ENCODE measurements at places on chromosomes 2 and 18.

DNA sequence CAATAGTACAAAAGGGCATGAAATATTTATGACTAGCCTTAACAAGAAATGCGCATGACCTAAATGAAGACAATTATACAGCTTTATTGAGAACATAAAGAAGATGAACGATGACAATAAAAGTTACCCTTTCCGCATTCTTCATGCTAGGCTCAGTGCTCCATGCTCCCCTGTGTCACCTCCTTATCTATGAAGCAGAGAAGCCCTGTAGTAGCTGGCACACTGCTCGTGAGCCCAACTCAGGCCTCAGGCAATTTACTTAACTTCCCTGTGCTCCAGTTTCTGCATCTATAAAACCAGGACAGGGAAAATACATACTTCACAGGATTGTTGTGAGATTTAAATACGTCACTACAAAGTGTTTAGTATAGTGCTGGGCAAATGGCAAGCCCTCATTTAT lies 34.5 kb upstream of the NABP1 start:
- no peak for DNase-seq

DNA sequence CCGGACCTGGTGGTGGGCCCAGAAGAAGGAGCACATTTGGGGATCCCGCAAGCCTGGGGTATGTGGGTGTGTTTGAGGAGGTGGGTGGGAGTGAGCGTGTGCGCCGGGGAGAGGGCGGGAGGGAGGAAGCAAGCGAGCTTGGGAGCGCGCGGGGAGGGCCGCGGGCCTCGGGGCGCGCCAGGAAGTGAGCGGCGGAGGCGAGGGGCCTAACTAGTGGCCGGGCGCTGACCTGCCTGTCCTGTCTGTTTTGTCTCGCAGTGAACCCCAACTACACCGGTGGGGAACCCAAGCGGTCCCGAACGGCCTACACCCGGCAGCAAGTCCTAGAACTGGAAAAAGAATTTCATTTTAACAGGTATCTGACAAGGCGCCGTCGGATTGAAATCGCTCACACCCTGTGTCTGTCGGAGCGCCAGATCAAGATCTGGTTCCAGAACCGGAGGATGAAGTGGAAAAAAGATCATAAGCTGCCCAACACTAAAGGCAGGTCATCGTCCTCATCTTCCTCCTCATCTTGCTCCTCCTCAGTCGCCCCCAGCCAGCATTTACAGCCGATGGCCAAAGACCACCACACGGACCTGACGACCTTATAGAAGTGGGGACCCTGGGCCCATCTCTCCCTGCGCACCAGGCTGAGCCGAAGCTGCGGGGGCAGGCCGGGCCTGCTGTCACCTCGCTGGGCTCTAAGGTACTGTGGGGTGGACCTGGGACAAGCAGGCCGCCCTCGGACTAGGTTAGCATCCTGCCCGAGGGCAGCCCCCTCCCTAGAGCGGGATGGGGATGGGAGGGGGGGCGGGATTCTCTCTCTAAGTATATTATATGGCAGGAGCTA lies 1.2 kb downstream of the HOXD4 start:
- no peak for DNase-seq

DNA sequence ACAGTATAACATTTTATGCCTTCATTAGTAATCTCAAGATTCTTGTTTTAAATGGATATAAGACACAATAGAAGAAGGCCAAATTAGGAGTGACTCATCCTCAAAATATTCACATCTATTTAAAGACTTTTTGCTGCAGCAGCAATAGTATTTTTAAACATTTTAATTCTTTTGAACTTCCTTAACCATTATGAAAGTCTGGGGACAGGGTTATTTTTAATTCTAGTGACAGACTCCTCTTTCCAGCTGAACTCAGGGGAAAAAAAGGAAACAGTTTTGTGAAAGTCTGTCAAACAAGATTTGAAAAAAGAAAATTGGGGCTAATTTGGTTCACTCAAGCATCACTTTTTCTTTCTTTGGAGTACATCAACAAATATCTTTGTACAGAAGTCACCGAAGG lies 541.8 kb downstream of the NUP35 start:
- no peak for DNase-seq

- no peak for DNase-seq
Measured at GRCh38 chr18:13246591-13246990, 28.0 kb downstream of the LDLRAD4 start.

DNA sequence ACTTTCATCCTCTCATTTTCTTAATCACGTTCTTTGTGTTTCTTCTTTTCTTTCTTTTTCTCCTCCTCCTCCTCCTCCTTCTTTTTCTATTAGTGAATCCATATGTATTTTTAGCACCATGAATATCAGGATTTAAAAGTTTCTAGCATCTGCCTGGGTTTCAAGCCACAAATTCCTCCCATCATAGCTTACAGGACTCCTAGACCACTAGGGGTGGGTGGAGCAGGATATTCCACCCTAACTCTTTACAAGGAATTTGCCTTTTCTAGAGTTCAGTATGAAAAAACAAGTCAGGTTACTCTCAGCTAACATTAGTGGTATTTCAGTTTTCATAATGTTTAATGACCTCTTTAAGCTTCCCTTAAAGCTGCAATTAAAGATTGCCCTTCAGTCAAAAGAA lies 19.1 kb upstream of the LRRTM1 start:
- no peak for DNase-seq

DNA sequence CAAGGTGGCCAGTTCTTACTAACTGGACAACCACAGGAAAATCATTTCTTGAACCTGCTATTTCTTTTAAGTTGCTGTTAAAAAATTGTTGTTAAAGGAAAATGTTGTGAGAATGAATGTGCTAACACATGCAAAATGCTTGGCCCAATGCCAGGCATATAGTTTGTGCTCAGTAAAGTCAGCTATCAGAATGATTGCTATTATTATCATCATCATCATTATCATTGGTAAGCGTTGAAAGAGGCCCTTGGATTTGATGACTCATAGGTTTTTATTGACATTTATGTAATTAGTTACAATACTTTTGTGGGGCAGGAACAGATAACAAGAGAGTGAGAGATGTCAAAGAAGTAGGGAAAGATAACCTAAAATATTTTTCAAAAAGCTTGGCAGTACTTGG lies 394.2 kb upstream of the ZEB2 start:
- no peak for DNase-seq

DNA sequence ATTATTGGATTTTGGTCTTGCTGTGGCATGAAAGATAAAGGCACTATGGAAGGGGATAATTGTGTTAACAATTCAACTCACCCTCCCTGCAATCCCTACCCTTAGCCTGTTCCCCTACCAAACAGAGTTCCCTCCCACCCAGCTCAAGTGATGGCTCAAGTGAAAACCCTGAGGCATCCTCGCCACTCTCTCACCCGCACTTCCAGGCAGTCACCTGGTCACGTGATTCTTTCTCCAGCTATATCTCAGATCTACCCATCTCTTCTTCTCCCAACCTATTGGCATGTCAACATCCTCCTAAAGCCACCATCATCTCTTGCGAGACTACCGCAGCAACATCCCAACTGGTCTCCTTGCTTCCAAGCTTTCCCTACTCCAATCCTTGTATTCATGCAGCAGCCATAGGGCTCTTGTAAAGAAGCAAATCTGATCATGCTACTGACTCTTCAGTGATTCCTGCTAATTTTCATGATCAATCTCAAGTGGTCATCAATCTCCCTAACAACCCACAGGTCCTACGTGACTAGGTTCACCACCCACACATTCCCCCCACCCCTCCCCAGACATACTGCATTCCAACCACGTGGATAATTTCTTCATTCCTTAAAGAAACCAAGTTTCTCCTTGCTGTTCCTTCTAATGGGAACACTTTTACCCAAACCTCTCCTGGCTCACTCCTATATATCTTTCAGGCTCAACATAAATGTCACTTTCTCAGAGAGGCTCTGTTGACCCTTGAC lies 66.7 kb downstream of the MBD2 start:
- DNase-seq = no peak

- no peak for DNase-seq
Measured at GRCh38 chr2:46925474-46926351, 10.1 kb upstream of the MCFD2 start.

- no peak for DNase-seq
Measured at GRCh38 chr18:70688286-70688685, 399.4 kb downstream of the SOCS6 start.

DNA sequence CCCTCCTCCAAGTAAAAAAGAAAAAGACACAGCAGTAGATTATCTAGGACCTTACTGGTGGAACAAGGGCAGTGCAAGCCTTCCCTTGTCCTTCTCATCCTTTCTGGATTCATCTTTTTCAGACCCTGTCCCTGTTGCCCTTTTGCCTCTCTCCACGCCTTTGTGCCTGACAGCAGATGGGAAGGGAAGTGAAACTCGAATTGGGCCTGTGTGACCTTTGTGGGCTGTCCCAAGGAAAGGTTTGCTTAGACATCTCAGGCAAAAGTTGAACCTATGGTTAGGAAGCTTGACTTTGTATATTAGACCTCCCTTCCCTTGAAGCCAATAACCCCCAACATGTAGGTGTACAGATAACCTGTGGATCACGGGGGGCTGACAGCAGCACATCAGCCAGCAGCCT lies 185.3 kb downstream of the PRKCE start:
- DNase-seq = no peak

GRCh38 chr2:20434588-20435294 lies 12.1 kb upstream of the RHOB start:
- peak; percentile 12 for DNase-seq

GRCh38 chr2:108169982-108170625 lies 69.7 kb upstream of the SULT1C3 start:
- no peak for DNase-seq

GRCh38 chr18:56563568-56563967 lies 74.8 kb downstream of the TXNL1 start:
- DNase-seq = no peak

DNA sequence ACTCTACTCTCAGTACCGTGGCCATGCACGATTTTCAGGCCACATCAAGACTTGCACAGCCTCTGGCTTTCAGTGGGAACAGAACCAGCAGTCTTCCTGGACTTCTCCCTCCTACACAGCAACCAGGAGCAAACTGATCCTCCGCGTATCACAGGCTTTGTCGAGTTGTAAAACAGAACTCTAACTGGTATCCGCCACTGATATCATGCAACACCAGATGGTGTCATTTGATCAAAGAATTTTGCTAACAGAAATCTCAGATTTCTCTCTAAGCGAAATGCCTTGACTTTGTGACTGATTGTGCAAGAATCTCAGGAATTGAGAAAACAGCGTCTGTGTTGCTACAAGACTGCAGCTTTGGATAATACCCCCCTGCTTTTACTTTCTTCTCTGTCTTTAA lies 85.7 kb downstream of the COPS8 start:
- no peak for DNase-seq

GRCh38 chr2:39403311-39403710 lies 33.8 kb downstream of the MAP4K3 start:
- no peak for DNase-seq

DNA sequence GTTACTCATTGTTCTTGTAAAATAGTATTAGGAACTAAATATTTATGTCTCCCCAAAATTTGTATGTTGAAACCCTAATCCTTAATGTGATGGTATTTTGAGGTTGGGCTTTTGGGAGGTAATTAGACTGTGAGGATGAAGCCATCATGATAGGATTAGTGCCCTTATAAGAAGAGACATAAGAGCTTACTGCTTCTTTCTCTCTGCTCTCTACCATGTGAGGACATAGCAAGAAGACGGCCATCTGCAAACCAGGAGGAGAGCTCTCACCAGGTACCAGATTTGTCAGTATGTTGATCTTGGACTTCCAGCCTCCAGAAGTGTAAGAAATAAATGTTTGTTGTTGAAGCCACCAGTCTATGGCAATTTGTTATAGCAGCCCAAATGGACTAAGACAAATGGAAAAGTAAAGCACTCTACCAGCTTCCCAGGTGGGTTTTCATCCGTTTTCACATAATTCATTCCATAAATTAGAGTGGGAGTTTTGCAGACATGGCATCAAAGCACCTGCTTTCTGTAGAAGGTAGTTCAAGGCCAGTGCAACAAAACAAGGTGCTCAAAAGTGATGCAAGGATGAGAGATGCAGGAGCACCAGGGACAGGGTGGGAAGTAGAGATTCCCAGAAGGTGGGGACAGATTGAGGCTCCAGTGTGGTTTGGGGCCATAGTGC lies 70.7 kb downstream of the MYCN start:
- no peak for DNase-seq

- no peak for DNase-seq
Measured at GRCh38 chr2:143899987-143900386, 619.9 kb downstream of the ZEB2 start.

GRCh38 chr2:18356676-18357075 lies 203.8 kb downstream of the RDH14 start:
- no peak for DNase-seq

- no peak for DNase-seq
Measured at GRCh38 chr2:18704276-18704675, 114.9 kb upstream of the NT5C1B start.

- no peak for DNase-seq
Measured at GRCh38 chr18:22451796-22452195, 34.1 kb upstream of the CTAGE1 start.

- no peak for DNase-seq
Measured at GRCh38 chr18:46482831-46483230, 174.2 kb downstream of the LOXHD1 start.

GRCh38 chr2:109126501-109126860 lies 2.5 kb upstream of the SH3RF3 start:
- DNase-seq = no peak

- DNase-seq = no peak
Measured at GRCh38 chr2:144242311-144242710, 277.6 kb downstream of the ZEB2 start.

DNA sequence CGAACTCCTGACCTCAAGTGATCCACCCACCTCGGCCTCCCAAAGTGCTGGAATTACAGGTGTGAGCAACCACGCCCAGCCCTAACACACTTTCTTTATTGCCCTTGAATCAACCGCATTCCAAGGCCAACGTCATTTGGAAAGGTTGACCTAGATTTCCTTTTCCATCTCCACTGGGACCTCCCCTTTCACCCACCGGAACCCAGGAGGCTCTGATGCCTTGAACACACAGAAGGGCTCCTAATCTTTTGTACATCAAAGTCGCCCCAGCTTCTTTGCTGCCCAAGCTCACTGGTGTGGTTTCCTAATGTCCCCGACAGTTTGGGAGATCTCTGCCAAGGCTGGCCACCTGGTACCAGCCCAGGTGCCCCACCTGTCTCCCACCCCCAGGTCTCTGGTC lies 46.2 kb upstream of the CAB39 start:
- no peak for DNase-seq

DNA sequence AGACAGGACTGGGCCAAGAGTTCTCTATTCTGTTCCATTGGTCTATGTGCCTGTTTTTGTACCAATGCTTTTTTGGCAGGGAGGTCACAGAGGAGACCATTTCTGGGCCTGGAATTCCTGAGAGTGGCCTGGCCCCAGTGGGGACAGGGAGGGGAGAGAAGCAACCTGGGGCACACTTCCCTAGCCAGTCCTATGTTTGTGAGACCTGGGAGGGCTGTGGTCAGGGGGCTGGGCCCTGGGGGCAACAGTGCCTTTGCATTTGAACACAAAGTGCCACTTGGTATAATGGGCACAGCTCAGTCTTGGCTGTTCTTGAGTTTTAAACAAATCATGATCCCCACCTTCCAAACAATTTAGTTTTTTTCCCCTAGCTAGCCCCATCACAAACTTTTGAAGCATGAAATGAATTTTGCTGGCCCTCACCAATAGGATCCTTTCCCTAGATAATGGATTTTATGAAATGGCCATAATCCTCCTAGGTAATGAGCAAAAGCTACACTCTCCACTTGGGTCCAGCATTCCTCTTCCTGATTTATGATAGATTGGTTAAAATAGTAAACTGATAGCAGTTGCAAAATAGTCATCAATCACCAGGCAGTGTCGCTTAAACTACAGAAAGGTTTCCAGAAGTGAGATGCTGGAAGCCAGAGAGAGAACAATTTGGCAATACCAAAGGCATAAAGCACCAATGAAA lies 133.5 kb downstream of the GLI2 start:
- DNase-seq = no peak
